ENCODE measurements at places on chromosomes 2 and 18. TPM values are rescaled to one million over a fixed set of nuclear protein-coding genes. Genes with fewer than 3 reads are reported as not detected.
A peak's percentile ranks its signal among the peaks of the same experiment; 100 is the strongest.

ATG9A gene
- 25.5 TPM for total RNA-seq

ANKRD62 gene
- total RNA-seq, result 2.8 TPM

VWC2L gene
- 0.08 TPM for total RNA-seq

GAREM1 gene
- total RNA-seq, result 9.8 TPM

MARCHF4 gene
- total RNA-seq, result 0.19 TPM

TMEM17 gene
- total RNA-seq, result 2.8 TPM

VAMP8 gene
- 67.8 TPM for total RNA-seq

CCDC74B gene
- 0.49 TPM for total RNA-seq

IL37 gene
- total RNA-seq, result not detected

KYNU gene
- total RNA-seq, result 0.66 TPM

DNA sequence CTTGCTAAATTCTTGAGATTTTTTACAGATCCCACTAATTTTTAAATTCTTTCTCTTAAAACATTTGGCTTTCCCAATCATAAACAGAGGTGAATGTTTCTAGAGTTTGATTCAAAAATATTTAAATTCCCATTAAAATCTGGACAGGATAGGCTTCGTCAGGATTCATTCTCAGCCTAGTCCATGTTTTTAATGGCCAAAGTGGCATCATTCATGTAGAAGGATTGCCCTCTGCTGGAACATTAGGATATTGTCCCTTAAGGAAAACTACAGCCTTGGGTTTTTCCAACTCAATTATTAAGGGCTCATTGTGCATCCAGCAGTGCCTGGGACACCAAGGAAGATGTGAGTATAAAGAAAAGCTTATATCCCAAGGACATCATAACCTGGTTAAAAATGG is 71.7 kb downstream of the TPGS2 start:
- no peaks in the 10 kb centered on the region for H3K36me3 ChIP-seq
- H3K27me3 ChIP-seq, result no peaks in the 10 kb centered on the region
- H3K4me1 ChIP-seq, result peaks cover 8% of the 10 kb centered on the region
- no peak overlapping the region for H3K4me3 ChIP-seq

DNA sequence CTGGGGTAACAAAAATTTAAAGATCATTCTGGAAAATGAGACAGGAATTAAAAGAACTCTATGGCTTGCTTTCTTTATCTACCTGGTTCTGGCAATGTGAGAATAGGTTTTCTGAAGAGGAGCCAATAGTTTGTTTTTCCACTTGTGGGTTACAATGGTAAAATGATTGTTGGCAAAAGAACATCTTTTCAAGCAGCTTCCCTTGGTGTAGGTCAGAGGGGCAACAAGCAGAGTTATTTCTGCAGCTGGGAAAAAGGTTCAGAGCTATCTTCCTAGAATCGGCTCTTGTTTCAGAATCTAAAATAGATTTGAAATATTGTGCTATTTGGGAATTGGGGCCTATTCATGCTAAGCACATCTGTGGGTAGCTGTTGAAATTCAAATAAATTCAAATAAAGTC is 11.5 kb upstream of the TSPYL6 start:
- no peak overlapping the region for H3K27ac ChIP-seq
- no peak for DNase-seq
- H3K4me1 ChIP-seq, result no peaks in the 10 kb centered on the region
- no peaks in the 10 kb centered on the region for H3K36me3 ChIP-seq
- H3K27me3 ChIP-seq, result no peaks in the 10 kb centered on the region
- H3K4me3 ChIP-seq, result no peak overlapping the region

DNA sequence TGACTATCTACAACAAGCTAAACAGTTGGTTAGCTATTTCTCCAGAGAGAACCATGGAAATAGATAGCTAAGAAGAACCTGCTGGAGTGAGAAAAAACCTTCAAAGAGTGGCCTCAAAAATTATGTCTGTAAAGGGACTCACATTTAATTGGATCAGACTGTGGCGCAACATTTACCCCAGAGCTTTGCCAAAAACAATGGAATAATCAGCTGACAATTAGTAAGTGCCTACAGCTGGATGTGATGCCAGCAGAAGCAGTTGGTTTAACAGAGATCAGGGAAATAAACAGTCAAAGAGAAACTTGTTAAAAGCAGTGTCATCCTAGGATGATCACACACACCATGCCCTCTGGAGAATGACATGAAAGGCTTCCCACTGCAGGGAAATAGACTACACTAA is 310.7 kb downstream of the CLIP4 start:
- H3K27ac ChIP-seq, result no peak overlapping the region
- no peaks in the 10 kb centered on the region for H3K36me3 ChIP-seq
- no peaks in the 10 kb centered on the region for H3K27me3 ChIP-seq
- H3K4me1 ChIP-seq, result no peaks in the 10 kb centered on the region
- H3K4me3 ChIP-seq, result no peak overlapping the region
- DNase-seq, result no peak

DNA sequence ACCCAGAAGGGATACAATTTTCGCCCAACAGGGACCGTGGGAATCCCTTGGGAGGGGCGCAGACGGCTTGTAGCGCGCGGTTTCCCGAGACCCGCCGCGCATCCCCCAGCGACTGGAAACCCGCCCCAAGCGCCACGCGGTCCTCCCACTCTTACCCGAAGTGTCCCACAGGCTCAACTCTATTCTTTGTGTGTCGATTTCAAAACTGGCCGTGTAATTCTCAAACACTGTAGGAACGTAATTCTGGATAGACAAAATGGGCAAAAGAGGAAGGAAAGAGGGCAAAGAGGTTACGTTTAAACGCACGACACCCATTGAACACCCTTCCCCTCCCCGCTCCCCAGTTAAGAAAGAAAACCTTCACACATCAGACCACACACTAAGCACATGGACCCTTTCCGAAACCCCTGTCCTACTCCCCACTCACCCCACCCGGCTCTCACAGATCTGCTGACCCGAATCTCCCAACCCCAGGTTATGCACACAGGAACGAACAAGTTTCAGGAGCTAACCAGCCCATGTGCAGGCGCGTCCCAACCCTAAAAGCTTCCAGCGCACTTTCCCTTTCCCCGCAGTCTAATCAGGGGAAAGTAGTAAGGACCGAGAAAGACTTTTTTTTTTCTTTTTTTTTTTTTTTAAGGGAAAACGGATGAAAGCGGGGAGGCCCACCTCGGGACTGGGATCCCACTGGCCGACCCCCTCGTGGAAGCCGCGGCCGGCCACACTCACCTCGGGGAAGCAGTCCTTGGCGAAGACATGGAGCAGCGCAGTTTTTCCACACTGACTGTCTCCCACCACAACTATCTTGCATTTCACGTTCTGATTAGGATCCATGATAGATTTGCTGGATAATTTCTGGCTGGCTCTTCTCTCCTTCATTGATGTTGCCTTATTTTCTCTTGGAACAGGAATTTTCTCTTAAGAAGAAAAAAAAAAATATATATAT is 655 bp downstream of the RND3 start:
- H3K4me3 ChIP-seq, result peak overlapping the region; percentile 60
- no peaks in the 10 kb centered on the region for H3K4me1 ChIP-seq
- no peaks in the 10 kb centered on the region for H3K27me3 ChIP-seq
- peak overlapping the region; percentile 90 for H3K27ac ChIP-seq

GRCh38 chr2:213253162-213253561 is 31.1 kb upstream of the SPAG16 start:
- H3K27me3 ChIP-seq, result no peaks in the 10 kb centered on the region

- H3K4me3 ChIP-seq, result no peak overlapping the region
- no peaks in the 10 kb centered on the region for H3K27me3 ChIP-seq
- DNase-seq, result no peak
- H3K27ac ChIP-seq, result no peak overlapping the region
These were observed 45.3 kb downstream of the DGKD start for GRCh38 chr2:233399306-233400225.

- peak overlapping the region; percentile 92 for H3K4me3 ChIP-seq
- no peaks in the 10 kb centered on the region for H3K36me3 ChIP-seq
- DNase-seq, result no peak
- no peaks in the 10 kb centered on the region for H3K27me3 ChIP-seq
- H3K27ac ChIP-seq, result peak overlapping the region; percentile 98
These were observed 993 bp downstream of the COX7A2L start for GRCh38 chr2:42359965-42360483.

- no peaks in the 10 kb centered on the region for H3K27me3 ChIP-seq
- no peak overlapping the region for H3K4me3 ChIP-seq
- no peaks in the 10 kb centered on the region for H3K4me1 ChIP-seq
- no peak overlapping the region for H3K27ac ChIP-seq
- DNase-seq, result no peak
These were observed 163.7 kb upstream of the NCK2 start for GRCh38 chr2:105580870-105581554.

DNA sequence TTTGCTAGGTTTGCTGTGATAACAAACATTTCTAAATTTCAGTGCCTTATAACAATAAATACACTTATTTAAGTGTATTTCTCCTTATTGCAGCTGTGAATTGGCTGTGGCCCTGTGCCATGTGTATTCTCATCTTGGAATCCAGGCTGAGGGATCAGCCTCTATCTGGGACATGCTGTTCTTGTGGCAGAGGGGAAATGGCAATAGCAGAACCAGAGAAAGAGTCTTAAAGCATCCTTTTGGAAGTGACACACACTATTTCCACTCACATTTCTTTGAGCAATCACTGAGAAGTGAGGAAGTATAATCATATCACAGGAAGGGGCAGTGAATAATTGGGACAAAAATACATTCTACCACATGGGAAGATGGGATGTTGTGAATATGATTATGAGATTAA is 66.2 kb upstream of the PROKR1 start:
- H3K27me3 ChIP-seq, result no peaks in the 10 kb centered on the region
- no peaks in the 10 kb centered on the region for H3K36me3 ChIP-seq
- no peak overlapping the region for H3K27ac ChIP-seq

DNA sequence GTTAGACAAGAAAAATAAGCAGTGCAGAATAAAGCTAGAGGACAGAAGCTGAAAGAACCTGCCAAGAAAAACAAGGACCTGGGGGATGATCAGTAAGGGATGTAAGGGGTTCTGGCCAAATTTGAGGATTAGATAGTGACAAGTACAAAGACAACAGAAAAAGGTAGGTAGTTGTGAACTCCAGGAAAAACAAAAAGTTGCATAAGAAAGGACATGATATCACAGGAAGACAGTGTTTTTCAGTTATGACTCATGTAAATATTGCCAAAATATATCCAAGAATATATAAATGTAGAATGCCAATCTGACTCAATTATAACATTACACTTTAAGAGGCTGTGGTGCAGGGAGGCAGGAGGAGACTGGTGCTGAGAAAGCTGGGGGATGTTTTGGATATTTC is 209.8 kb upstream of the SH3BP4 start:
- H3K4me1 ChIP-seq, result no peaks in the 10 kb centered on the region
- H3K4me3 ChIP-seq, result no peak overlapping the region
- DNase-seq, result no peak
- no peaks in the 10 kb centered on the region for H3K27me3 ChIP-seq
- H3K27ac ChIP-seq, result no peak overlapping the region

DNA sequence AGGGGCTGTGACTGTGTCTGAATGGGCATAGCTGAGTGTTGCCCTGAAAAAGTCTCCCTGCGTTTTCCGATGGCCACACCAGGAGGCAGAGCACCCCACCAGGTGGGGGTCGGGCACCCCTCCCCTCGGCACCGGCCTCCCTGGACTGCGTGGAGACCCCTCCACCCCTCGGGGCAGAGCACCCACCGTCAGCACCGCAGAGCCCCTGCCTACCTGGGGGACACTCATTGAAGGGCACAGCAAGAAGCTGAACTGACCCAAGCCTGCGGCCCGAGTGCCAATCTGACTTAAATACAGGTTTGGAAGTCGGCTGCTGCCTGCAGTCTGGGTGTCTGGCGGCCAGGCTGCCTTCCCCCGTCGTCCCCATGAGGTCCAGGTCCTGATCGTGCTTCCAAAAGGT is 69.9 kb downstream of the KCNG2 start:
- H3K27me3 ChIP-seq, result no peaks in the 10 kb centered on the region
- no peak overlapping the region for H3K27ac ChIP-seq
- H3K36me3 ChIP-seq, result no peaks in the 10 kb centered on the region

DNA sequence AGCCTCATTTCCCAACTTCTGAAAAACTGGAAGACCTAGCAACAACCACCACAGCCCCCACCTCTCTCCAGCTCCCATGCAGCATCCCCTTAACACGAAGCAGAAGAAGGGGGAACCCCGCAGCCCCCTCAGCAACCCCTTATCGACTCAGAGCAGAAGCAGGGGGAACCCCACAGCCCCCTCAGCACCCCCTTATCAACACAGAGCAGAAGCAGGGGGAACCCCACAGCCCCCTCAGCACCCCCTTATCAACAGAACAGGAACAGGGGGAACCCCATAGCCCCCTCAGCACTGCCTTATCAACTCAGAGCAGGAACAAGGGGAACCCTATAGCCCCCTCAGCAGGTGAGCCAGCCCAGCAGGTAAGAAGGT is 6.7 kb downstream of the SLC66A2 start:
- no peak overlapping the region for H3K4me3 ChIP-seq
- peak overlapping the region; percentile 23 for H3K27ac ChIP-seq
- peaks cover 28% of the 10 kb centered on the region for H3K4me1 ChIP-seq
- no peaks in the 10 kb centered on the region for H3K27me3 ChIP-seq

DNA sequence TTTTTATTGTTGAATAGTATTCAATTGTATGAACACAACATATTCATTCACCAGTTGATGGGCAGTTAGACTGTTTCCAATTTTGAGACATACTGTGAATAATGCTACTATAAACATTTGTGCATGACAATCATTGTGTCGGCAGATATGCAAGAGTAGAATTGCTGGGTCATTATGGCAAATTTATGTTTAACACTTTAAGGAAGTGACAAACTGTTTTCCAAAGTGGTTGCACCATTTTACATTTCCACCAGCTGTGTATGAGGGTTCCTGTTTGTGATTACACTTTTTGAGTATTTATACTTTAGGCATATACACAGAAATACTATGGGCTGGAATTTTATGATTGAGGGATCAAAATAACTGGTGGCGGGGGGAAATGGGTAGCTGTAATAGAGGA is 61.2 kb downstream of the MAP4K3 start:
- peaks cover 24% of the 10 kb centered on the region for H3K4me1 ChIP-seq
- no peaks in the 10 kb centered on the region for H3K36me3 ChIP-seq
- H3K27me3 ChIP-seq, result no peaks in the 10 kb centered on the region

DNA sequence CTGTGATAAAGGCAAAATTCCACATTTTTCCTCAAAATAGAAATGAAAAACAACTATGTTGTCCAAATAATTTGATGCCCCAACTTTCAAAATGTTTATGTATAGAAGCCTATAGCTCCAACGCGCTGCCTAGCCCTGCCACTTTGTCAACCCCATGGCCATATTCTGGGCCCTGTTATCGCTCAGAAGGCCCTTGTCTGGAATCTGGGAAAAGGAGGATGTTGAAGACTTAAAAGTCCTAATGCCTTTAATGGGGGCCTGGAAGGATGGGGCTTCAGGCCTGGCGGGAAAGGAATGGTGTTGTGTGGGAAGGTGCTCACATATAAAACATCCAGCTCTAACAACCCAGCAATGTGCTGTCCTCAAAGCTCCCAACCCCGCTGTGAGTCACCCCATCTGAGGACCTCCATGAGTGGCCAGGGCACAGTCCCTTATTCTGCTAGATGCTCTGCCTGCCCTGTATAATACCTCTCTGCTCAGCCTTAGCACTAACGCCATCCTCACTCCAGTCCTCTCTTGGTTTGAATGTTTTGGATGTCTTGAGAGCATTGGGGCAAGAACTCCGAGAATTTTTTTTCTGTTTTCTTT is 86.0 kb downstream of the ACSL3 start:
- DNase-seq, result no peak
- H3K4me1 ChIP-seq, result no peaks in the 10 kb centered on the region
- H3K36me3 ChIP-seq, result no peaks in the 10 kb centered on the region
- no peaks in the 10 kb centered on the region for H3K27me3 ChIP-seq
